Activated CD4-positive, alpha-beta T cell treated with anti-CD3 and anti-CD28 coated beads, Interleukin-2, amount 50 U/mL, for 4 hours (primary cell): ENCODE measurements at places on chromosomes 1 and 21.

DNA sequence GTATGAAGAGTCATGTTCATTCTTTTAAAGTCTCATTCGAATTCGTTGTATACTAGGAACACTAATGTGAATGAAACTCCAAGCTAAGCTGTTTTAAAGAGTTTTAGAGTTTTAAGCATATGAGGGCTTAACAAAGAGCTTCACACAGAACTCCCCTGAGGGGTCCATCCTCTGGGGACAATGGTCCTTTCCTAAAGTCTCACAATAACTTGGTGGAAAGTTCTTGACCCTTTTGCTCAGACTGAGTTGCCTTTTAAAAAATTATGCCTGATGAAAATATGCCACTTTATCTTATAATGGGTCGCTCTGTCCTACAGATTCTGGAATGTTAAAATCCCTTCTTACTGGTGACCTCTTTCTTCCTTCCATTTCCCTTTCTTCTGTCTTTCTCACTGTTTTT lies 64.3 kb downstream of the RGL1 start:
- DNase-seq = no peak

GRCh38 chr1:30635391-30635975 lies 87.9 kb downstream of the MATN1 start:
- DNase-seq = no peak

DNA sequence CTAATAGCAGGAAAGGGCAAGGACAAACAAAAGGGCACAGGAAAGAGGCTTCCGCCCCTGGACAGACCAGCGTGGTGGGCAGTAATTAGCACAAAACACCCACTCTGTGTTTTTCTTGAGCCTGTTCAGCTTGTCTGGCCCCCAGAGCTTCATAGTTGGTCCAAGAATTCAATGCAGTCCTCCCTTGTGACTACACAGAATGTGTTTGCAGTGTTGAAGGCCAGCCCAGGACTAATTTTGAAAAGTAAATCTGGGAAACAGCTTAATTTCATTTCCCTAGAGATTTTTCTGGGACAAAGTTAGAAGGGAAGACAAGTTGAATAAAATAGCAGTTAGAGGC lies 49.2 kb upstream of the LMO4 start:
- DNase-seq = no peak

DNA sequence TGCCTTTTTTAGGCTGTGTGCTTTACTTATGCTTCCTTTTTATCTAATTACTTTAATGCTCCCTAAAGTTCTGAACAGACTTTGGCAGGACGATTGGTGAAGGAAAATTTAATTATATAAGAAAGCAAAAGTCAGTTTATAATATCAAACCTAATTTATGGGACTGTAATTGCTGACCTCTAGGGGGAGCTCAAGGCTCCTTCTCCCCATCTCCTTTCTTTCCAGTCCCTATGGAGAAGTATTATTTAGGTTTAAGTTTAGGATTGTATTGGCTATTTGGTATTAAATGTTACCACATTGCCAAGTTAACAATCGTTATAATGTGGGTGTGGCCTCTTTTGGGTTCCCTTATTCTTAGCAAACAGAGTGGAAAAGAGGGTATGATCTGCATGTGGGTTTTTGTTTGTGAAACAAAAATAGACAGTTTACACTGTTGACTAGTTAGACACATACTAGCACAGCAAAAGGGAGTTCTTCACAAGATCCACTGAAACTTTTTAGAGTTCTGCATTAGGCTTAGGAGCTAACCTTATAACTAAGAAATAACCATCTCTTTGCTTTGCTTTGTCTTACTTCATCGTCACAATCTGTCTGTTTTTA lies 48.2 kb upstream of the TNFSF4 start:
- no peak for DNase-seq

DNA sequence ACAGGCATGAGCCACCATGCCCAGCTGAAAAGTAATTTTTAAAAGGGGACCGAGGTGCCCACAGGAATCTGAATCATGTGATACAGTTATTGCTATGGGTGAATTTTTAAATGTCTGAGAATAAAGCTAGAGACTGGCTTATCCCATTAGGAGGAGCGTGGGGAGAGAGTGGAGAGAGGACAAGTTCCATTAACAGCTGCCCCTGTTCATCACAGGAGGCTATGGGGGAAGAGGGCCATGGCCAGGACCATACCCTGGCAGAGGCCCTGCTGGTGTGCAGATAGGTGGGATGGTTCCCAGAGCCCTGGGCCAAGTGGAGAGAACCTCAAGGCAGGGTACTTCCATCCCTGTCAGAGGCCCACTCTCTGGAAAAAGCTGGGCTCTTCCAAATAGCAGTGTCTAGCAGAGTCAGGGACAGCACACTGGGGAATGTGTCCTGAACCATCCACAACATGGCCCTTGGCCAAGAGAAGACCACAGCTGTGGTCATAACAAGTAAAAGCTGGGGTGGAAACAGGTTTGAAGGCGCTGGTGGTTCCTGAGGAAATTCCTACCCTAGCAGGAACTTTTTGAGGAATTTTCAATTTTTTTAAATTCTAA lies 13.7 kb upstream of the ZNF691 start:
- DNase-seq = no peak

GRCh38 chr1:5099558-5099957 lies 445.1 kb downstream of the AJAP1 start:
- no peak for DNase-seq

DNA sequence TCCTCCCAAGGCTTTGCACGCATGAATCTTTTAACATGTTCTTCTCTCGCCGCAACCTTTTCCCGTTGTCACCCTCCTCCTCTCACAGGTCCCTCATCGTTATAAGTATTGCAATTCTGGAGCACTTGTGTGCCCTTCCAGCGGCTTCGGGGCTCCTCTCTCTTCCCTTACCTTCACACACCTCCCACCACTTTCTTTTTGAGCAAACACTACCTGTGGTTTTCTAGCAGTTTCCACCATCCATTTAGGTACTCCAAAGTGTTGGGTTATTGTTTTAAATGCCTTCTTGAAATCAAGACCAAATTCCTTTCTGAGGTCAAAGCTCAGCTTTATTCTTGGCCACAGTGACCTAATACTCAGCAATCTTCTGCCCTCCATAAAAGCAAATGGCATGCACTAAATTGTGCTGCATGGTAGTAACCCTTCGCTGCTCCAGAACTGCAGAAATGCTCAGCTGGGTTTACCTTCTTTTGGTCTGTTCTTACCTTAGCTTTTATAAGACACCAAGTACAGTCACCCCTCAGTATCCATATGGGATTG lies 472.4 kb downstream of the SETD4 start:
- no peak for DNase-seq

DNA sequence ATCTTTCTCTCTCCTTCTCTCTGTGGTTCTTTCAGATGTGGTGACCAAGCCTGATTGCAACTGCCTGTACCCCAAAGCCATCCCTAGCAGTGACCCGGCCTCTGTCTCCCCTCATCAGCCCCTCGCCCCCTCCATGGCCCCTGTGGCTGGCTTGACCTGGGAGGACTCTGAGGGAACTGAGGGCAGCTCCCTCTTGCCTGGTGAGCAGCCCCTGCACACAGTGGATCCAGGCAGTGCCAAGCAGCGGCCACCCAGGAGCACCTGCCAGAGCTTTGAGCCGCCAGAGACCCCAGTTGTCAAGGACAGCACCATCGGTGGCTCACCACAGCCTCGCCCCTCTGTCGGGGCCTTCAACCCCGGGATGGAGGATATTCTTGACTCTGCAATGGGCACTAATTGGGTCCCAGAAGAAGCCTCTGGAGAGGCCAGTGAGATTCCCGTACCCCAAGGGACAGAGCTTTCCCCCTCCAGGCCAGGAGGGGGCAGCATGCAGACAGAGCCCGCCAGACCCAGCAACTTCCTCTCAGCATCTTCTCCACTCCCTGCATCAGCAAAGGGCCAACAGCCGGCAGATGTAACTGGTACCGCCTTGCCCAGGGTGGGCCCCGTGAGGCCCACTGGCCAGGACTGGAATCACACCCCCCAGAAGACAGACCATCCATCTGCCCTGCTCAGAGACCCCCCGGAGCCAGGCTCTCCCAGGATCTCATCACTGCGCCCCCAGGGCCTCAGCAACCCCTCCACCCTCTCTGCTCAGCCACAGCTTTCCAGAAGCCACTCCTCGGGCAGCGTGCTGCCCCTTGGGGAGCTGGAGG lies 12.7 kb downstream of the CSF1 start:
- DNase-seq = no peak

GRCh38 chr1:116881879-116882520 lies 27.7 kb upstream of the PTGFRN start:
- DNase-seq = no peak

DNA sequence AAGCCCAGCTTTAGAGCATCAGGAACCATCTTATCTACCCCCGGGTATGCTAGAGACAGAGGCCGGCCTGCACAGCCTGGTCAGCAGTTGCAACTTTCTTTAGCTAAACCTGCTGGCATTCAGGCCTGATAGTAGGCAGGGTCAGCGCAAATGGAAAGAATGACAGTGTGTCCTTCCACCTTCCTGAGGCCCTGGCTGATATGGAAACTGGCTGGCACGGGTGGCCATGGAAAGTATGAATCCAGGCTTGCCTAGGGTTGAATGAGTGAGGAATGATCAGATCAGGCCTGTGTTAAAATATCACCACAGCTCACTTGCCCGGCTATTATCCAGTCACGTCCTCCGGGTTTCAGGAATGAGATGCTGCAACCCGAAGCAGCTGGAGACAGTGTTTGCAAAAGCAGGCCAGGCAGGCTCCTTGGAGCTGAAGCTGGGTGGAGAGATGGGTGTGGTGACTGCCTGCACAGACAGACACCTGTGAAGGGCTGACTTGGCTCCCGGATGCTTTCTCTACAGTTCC lies 34.7 kb downstream of the RCAN1 start:
- DNase-seq = no peak

DNA sequence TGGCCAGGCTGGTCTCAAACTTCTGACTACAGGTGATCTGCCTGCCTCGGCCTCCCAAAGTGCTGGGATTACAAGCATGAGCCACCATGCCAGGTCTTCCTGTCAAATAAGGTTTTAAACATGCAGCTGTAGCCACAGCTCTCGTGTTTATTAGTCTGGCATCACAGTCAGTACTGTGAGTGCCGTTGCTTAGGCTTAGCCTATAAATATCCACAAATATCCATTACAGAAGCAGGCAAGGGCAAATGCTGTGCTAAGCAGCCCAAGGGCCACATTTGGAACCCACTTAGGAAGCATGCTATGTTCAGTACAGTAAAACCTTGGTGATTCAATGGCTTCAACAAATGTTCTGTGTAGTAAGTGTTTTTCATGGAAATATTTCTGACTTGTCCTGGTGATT lies 75.9 kb downstream of the KIF1B start:
- DNase-seq = no peak

DNA sequence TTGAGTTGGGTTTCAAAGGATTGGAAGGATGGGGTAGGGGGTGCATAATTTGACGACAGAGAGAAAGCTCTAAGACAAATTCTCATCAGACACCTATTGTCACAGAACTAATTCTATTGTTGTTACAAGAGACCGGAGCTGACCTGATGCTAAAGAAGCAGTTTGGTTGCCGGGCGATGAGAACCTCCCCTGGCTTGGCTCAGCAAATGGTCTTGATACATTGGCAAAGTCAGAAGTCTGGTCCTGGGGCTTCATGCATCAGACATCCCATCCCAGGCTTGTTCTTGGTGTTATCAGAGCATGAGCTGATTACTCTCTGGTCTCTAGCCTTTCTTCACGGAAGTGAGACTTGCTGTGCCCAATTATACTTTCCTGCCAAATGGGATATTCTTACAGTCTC lies 15.4 kb downstream of the TRIM67 start:
- DNase-seq = no peak

- DNase-seq = no peak
Measured at GRCh38 chr1:186443638-186444037, 17.3 kb downstream of the PDC start.

GRCh38 chr1:211236633-211237320 lies 22.4 kb upstream of the RCOR3 start:
- DNase-seq = no peak

- DNase-seq = no peak
Measured at GRCh38 chr1:58513956-58514355, 32.6 kb downstream of the OMA1 start.

DNA sequence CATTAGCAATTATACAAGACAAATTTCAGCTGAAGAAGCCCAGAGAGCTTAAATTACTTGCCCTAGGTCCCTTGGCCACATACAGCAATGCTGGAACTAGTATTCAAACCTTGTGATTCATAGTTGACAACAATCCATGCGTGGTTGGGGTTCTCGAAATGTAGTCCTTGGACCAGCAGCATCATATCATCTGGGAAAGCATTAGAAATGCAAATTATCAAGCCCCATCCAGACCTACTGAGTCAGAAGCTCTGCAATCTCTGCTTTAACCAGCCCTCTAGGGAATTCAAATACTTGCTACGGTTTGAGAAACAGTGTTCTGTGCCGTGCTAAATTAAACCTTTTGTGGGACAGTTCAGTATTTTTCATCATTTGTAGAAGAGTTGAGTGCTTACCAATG lies 65.1 kb downstream of the CLIC6 start:
- DNase-seq = no peak

- DNase-seq = no peak
Measured at GRCh38 chr1:193411714-193412113, 225.3 kb upstream of the B3GALT2 start.

GRCh38 chr1:87682565-87682964 lies 353.9 kb downstream of the LMO4 start:
- DNase-seq = no peak

DNA sequence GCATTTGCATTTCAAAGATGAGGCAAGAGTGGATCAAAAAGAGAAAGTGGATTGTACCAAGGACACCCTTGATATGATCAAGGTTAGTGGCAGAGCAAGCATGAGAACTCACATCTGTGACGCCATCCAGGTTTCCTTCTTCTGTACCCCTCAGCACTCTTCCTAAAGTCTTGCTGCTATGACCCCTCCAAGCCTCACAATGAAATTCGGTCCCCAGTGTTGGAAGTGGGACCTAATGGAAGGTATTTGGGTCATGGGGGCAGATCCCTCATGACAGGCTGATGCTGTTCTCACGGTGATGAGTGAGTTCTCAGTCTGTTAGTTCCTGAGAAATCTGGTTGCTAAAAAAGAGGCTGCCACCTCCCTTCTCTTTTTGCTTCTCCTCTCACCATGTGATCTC lies 86.4 kb downstream of the PGM1 start:
- no peak for DNase-seq

- DNase-seq = no peak
Measured at GRCh38 chr1:245878585-245878984, 628.5 kb downstream of the SMYD3 start.

GRCh38 chr1:201172999-201173610 lies 17.5 kb upstream of the IGFN1 start:
- DNase-seq = no peak

GRCh38 chr1:19390166-19390850 lies 78.2 kb downstream of the SLC66A1 start:
- DNase-seq = no peak

- no peak for DNase-seq
Measured at GRCh38 chr1:215899901-215900300, 332.8 kb downstream of the KCTD3 start.
